ENCODE measurements at places on chromosomes 3 and 15.

DNA sequence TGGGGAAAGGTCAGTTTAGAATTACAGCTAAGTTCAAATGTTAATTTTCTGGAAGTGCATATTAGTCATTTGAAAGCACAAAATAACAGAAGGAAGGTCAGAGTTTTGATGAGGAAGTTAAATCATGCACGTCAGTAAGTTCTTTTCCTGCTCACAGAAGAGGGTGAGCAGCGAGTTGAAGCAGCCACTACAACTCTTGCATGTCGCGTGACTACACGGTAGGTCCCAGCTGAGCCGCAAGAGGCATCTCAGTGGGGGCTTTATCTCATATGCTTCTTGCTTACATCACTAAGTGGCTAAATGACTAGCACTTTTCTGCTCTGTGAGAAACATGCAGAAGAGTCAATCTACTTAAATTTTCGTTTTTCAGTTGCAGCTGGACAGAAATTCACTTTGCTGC is 21.3 kb upstream of the SEC62 start:
- no peak for DNase-seq

DNA sequence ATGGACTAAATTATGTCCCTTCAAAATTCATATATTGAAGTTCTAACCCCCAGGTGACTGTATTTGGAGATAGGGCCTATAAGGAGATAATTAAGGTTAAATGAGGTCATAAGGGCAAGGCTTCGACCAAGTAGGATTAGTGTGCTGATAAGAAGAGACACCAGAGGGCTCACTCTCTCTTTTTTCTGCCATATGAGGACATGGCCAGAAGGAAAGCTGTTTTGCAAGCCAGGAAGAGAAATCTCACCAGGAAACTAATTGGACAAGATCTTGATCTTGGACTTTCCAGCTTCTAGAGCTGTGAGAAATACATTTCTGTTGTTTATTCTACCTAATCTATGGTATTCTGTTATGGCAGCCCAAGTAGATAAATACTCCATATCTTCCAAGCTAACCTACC is 503.6 kb upstream of the NAALADL2 start:
- no peak for DNase-seq

DNA sequence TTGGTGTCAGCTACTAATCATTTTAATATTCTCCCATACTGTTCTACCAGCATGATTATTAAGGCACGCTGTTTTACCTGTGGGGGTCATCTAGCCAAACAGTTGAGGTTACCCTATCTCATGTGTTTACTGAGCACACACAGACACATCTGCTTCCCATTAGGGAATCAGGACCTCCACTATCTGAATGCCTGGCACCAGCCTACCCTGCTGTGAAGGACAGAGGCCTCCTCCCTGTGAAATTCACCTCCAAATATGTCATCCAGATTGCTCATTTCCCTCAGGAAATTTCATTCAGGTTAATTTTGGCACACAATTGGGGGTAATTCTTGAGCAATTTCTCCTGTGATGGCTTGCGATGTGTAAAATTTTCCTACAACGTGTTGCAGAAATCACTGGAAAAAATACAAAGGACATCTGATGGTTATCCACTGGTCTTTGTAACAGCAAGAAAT is 155.6 kb upstream of the NR2E3 start:
- no peak for DNase-seq

DNA sequence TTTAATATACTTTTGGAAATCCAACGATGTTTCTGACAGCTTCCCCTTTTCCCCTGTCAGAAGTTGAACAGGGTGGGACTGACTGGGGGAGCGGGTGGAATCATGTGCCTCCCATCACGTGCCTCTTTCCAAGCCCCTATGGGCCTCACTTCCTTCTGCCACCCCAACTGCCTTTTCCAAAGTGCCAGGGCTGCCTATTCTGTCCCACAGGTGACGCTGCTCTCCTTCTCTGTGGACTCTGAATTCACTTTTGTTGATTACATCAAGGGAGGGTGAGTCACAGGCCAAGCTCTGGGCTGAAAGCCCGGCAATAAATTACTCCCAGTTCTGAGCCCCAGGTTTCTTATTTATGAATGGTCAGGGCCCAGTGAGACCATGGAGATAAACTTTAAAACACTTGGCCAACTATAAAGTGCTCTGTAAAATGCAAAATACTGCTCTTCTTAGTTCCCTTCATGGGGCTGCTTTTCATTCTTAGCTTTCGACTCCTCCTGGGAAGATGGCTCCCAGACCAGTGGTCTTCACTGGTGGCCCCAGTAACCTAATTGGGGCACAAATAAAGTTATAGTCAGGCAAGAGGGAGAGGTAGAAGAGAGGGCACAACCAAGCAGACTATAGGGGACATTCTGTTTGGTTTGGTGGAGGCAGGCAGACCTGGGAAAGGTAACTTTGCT is 12.3 kb downstream of the CPNE9 start:
- no peak for DNase-seq

GRCh38 chr3:38139191-38139590 is 730 bp downstream of the MYD88 start:
- DNase-seq, result no peak

DNA sequence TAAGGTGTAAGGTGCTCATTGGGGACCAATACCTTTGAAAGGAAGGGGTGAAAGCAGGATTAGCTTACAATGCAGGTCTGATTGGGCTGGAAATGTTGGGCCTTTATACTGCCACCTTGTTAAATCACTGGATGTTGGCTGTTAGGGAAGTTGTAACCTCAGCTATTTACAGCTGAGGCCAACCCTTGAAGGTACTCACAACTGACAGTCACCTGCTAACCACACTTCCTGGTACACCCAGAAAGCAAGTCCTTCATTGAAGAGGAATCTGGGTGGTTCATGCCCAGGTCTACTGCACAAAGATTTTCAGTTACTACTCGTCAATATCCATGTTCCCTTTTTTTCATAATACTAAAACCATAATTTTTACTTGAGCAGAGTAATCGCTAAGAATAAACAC is 65.4 kb upstream of the CLDN18 start:
- no peak for DNase-seq

DNA sequence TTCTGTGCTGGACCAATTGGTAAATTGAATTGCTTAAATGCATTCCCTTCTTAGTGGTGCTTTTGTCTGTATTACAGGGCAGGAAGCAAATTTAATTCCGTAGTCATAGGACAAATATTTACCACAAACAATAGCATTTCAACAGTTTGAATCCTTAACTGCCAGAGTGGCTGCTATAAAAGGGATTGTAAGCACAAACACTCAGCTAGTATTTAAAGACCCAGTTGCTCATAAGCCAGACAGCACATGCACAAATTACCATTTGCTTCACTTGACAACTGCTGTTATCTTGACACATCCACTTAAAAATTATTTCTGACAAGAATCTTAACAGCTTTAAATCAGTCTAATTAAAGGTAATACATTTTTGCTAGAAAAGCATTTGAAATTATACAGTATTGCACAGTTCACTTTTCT is 490.2 kb upstream of the ADAMTS9 start:
- DNase-seq, result no peak

DNA sequence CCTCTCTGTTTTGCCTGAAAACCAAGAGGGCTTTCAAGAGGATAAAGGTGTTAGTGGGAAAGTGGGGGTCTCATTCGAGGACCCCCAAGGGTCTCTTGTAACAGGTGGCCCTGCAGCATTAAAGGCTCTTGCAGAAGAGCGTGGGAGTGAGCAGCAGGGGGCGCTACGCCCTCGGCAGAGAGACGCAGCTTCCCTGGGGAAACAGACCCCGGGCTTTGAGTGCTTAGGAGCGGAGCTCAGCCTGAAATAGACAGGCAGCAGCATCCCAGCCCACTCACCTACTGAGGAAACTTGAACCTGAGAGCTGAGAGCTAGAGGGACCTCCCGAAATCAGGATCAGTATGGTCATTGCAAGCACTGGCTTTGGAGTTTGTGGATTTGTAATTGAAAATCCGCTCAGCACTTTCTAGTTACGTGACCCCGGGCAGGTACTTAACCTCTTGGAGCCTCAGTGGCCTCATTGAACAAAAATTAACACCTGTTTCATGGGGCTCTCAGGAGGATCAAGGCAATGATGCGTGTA is 25.7 kb downstream of the RPLP1 start:
- DNase-seq, result no peak

- DNase-seq, result no peak
These were observed 43.4 kb upstream of the LMCD1 start for GRCh38 chr3:8458238-8458661.

DNA sequence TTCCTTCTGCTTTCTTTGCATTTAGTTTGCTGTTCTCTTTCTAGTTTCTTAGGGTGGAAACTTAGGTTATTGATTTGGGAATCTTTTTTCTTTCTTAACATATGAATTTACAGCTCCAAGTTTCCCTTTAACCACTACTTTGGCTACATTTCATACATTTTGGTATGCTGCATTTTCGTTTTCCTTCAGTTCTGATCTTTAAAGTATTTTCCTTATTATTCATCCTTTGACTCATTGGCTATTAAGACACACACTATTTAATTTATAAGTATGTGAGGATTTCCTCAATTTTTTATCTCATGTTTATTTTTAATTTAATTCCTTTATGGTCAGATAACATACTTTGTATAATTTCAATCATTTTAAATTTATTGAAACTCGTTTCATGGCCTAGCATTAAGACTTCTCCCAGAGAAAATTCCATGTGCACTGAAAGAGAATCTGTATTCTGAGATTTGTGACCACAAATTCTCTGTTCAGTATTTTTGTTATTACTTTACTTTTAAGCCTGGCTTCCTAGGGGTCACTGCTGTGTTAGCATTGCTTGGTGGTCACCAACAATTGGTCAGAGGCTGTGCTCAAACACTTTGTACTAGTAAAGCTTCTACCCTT is 87.7 kb downstream of the CFAP20DC start:
- no peak for DNase-seq

DNA sequence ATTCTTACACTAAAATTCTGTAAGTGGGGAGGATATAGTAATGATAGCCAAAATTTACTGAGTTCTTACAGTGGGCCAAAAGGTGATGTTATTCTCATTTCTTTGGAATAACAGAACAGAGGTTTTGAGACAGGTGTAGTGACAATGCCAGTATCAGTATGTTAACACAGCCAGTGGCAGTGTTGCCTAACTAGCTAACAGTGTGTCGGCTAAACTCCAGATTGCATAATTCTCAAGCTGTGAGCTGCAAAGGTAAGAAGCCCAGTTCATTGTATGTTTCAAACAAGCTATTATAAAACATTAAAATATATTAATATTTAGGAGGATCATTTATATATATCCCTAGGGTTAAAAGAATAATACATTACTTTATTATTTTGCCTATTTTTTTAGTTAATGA is 920 bp downstream of the SLC15A2 start:
- no peak for DNase-seq

DNA sequence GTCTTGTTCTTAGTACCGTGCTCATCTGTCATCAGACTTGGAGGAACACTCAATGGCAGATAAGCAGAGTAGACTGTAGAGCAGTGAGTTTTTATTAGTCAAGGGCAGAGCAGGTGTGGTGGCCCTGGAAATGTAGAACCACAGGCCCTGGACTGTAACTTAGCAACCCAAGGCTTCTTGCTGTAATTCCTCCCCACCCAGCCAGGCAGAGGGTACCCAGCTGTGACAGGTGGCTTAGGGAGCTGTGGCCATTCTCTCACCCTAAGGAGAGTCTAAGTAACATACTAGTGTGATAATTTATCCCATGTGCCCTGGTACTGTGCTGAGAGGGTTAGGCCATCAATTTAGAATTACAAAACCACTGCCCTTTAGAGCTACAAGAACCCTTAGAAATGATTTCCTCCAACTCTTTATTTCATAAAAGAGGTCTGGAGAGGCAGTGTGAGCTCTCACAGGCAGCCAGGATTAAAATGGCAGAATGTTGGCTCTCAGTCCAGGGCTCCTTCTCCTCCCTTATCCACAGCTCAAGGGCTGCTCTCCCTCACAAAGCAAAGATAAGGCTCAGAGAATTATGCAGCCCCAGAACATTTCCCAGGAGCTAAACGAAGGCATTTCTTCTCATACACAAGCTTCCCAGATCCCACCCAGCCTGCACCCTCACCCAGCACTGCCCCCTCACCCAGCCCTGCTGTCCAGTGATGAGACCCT is 3.0 kb downstream of the POMGNT2 start:
- no peak for DNase-seq

DNA sequence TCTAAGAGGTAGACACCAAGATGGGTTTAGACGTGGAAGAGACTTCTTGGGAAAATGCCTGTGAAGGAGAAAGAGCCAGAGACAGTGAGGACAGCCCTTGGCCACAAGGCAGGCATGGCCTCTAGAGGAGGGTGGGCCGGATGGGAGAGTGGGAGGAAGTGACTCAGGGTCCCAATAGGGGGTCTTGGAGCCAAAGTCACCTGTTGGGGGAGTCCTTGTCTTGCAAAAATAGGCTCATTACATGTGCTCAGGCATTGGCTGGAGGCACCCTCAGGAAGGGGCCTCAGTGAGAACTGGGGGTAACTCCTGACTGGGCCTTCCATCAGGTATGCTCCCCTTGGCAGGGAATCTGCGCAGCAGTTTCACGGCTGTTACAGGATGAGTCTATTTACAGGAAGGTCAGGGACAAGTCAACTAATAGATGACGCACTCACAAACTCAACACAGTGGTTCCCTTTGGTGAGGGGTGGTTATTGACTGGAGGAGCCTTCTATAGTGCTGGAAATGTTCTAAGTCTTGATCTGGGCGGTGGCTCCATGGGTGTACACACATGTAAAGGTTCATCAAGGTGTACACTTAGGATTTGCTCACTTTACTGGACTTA is 259.6 kb downstream of the XXYLT1 start:
- no peak for DNase-seq

DNA sequence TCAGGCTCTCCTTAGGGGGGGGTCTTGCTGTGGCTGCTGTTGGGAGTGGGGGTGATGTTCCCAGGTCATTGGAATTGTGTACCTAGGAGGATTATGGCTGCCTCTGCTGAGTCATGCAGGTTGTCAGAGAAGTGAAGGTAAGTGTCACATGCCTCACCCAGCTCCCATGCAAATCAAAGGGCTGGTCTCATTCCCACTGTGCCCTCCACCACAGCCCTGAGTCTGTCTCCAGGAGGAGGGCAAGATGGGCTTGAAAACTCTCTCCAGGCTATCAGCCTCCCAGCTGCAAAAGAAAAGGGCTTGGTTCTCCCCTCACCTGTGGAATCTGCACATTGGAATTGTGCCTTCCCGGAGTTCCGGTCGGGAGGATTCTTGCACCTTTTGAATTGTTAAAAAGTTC is 580.5 kb downstream of the NSUN3 start:
- no peak for DNase-seq

- no peak for DNase-seq
These were observed 237.3 kb downstream of the IL5RA start for GRCh38 chr3:2872884-2873283.

DNA sequence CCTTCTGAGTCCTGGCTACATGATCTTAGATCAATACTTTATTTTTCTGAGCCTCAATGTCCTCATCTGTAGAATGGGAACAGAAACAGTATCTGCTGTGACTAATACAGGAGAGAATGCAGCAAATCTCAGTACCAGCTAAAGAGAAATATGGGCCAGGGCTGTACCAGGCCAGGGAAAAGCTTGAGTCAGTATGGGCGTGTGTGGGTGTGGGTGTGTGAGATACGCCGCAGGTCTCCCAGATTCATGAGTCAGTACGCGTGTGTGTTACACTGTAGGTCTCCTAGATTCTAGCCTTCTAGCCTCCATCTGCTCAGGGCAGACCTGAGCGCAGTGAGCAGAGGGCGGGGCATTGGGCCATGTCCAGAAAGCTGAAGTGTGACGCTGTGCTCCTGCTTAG is 15.2 kb downstream of the GNAI2 start:
- no peak for DNase-seq

Data from cerebellar nuclear complex (tissue), 1 donor.